CD4-positive, alpha-beta T cell treated with Interleukin-6 at 100 ng/mL for 8 hours (primary cell): ENCODE measurements at places on chromosomes 3 and 15.
A peak's percentile ranks its signal among the peaks of the same experiment; 100 is the strongest.

- DNase-seq = no peak
Measured at GRCh38 chr15:92947071-92947730, 47.1 kb downstream of the CHD2 start.

GRCh38 chr3:156551746-156552145, 3.2 kb downstream of the SSR3 start:
- DNase-seq = no peak

- DNase-seq = no peak
Measured at GRCh38 chr3:196916221-196916620, 26.1 kb downstream of the NCBP2 start.

DNA sequence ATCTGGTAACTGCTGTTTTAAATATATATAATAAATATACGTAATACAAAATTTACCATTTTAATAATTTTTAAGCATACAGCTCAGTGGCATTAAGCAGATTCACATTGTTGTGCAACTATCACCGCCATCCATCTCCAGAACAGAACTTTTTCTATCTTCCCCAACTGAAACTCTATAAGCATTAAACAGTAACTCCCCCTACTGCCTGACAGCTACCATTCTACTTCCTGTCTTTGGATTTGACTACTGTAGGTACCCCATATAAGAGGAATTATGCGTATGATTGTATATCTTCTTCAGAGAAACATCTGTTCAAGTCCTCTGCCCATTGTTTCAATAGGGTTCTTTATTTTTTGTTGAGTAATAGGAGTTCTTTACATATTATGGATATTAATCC, 36.8 kb downstream of the EID1 start:
- no peak for DNase-seq

GRCh38 chr3:15321349-15321748, 11.0 kb downstream of the SH3BP5 start:
- no peak for DNase-seq

- no peak for DNase-seq
Measured at GRCh38 chr3:24168977-24169376, 223.9 kb downstream of the NR1D2 start.

GRCh38 chr3:190209533-190209932, 88.8 kb upstream of the P3H2 start:
- DNase-seq = no peak

DNA sequence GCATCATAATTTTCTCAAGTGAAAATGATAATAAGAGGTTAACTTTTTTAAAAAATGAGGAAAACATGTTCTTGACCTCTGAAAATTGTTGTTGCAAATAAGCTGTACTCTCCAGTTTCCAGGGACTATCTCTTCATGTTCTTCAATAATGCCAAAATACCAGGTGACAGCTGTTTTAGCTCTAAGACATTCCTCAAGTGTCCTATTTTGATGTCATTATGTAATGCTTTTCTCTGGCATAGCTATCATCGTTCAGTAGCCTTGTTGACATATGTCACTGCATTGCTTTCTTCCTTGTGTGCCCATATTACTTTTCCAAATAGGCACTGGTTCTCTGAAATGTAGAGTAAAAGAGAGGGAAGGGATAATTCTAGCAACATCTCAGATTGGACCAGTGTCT, 5.7 kb upstream of the FILIP1L start:
- no peak for DNase-seq

DNA sequence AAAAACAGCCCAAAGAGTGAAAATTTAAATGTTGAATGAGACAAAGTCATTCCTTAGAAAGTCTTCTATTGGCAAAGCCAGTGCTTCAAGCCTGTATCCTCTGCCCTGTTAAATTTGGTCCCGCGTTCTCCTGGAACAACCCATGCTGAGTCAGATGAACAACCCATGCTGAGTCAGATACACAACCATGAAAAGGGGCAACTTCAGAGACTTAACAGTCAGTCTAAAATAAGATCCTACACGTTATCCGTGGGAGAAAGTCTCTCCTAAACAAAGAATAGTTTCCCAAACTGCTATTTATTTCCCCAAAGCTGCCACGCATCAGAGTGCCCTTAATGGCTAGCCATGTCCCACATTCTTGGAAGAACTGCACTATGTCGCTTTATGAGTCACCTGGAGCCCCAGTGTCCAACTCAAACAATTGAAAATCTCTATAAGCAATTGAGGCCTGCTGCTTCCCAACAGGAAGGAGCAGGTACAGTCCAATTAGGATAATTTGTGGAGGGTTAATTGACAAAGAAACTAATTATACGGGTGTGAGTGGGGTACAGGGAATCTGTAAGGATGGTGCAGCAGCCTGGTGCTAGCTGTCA, 66.1 kb downstream of the WHAMM start:
- DNase-seq = no peak

DNA sequence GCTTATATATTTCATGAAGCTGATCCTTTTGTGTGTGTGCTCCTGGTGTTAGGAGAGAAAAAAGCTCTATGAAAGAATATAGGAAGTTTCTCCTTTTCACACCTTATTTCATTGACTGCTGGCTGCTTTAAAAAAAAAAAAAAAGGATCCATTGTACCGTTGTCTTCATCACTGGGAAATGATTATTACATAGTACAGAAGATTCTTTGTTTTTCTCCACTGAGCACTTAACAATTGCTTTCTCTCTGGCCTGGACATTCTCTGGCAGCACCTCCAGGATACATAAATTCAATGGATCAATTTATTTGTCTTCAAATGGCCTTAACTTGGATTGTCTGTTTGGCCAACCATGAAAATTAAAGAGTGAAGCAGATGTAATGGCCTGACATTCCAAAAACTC, 37.2 kb downstream of the DPH3 start:
- no peak for DNase-seq

- DNase-seq = no peak
Measured at GRCh38 chr3:12724794-12725193, 34.3 kb downstream of the TMEM40 start.

DNA sequence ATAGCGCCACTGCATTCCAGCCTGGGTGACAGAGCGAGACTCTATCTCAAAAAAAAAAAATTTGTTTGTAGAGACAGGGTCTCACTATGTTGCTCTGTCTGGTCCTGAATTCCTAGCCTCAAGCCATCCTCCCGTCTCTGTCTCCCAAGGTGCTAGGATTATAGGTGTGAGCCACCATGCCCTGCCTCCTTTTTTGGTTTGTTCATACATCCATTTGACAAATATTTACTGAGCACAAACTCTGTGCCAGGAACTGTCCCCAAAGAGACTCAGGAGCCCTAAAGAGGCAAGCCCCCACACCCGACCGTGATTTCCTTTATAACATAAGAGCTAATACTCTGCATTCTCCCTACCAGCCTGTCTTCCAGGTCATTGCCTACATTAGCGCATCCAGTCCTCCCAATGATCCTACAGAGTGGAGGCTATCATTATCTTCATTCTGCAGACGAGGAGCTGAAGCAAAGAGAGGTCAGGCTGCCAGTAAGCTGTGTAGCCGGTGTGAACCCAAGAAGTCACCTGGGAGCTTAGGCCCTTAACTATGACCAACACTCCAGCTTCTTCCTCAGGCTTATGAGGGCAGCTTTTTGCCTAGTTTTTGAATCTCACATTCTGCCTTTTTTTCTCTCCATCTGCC, 6.3 kb upstream of the PXK start:
- DNase-seq = no peak

DNA sequence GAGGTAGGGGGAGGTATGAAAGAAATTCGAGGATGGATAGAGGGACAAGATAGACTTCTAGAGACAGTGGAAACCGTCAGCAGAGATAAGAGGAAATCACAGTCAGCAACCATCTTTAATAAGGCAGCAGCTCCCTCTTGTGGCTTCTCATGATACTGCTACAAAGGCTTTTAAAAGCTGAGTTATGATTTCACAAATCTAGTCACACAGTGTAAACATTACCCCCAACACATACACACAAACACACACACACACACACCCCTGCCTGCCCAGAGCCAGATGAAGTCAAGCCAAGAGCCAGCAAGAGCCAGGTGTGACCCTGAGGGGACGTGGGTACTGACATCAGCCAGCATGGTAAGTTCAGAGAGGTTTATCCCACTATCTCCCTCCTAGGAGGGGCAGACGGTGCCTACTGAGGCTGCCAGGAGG, 18.9 kb upstream of the TGM5 start:
- peak; percentile 47 for DNase-seq

GRCh38 chr3:179653096-179653797, 407 bp downstream of the USP13 start:
- DNase-seq = peak; percentile 58

DNA sequence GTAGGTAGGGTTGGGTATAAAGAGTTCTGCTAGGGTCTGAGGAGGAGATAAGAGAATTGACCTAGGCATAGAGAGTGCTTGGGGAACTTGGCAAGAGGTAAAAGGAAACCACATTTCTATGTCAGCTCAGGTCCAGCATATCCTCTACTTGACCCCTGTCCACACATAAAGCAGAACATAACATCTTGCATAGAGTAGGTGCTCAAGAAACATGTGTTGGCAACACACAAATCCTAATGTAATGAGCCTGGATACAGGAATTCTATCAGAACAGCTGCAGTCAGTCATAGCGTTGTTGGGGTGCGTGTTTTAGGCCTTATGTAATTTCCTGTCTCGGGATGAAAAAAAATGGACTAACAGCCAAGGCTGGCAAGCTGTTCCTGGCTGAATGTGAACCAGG, 35.0 kb upstream of the PLCL2 start:
- DNase-seq = no peak

DNA sequence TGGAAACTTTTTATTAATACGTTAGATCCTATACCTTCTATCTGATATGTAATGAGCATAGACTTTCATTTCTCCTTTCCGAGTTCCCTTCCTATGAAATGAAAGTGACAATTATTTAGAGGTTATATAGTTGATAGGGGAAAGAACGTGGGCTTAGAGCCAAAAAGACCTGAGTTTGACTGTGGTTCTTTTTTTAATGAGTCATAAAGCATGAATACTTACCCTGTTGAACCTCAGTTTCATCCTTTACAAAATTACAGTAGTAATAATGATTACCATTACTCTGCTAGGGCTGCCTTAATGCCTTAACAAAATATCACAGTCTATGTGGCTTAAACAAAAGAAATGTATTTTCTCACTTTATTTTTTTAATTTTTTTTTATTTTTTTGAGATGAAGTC, 75.9 kb downstream of the AGBL1 start:
- no peak for DNase-seq

DNA sequence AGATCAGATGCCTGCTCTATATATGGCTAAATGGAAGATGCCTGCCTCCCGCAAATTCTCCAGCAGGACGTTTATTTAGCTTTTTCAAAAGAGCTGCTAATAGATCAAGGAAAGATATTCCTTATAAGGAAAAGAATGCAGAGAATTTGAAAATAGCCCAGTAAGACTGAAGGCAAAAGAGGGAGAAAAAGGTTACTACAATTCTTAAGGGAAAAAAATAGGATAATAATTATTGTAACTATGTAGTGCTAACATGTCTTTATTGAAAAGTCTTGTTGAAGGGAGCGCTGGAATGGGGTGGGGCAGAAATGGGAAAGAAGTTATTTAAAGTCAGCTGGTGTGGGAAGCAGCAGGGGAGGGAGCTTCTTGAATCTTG, 2.9 kb downstream of the TPM1 start:
- no peak for DNase-seq

GRCh38 chr3:136546720-136547119, 205.5 kb downstream of the STAG1 start:
- DNase-seq = no peak

DNA sequence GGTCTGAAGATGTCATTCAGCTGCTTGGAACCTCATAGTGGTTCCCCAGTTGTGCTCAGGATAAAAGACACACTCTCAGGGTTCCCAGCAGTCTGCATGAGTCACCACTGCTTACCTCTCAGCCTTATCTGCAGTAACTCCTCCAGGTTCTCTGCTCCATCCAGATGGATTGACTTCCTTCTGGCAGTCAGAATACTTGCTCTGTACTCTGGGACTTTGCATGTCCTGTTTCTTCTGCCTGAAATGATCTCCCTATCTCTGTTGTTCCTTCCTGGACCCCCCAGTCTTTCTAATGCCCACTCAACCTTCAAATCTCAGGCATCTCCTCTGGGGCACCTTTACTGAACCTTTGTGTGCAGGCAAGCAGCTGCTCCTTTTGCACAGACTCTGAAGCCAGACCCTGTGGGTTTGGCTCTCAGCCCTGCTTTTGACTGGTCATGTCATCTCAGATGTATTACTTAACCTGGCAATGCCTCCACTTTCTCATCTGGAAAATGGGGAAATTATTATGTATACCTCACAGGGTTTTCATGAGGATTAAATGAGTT, 38.4 kb downstream of the ITPR1 start:
- no peak for DNase-seq

DNA sequence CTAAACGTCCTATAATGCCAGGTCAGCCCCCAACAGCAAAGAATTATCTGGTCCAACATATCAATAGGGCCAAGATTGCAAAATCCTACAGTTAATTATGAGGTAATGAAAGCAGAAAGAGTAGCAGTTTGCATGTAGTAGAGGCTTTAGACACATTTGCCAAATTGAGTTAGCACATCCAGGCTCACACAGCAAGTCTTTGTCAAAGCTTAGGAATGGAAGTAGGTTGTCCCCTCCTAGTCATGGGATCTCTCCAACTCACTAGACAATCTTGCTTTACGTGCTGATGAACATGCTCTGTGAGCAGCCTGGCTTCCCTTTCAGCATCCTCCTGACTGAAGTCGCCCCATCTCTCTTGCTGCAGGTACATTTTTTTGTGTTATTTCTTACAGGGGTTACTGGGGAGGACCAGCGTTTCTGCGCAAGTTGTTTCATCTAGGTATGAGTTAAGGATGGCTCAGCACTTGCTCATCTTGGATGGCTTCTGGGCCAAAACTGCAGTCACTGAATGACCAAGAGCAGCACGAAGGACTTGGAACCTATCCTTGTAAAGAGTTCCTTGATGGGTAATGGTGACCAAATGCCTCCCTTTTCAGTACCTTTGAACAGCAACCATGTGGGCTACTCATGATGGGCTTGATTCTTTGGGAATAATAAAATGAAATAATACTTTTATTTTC, 55.9 kb downstream of the SQOR start:
- DNase-seq = no peak

DNA sequence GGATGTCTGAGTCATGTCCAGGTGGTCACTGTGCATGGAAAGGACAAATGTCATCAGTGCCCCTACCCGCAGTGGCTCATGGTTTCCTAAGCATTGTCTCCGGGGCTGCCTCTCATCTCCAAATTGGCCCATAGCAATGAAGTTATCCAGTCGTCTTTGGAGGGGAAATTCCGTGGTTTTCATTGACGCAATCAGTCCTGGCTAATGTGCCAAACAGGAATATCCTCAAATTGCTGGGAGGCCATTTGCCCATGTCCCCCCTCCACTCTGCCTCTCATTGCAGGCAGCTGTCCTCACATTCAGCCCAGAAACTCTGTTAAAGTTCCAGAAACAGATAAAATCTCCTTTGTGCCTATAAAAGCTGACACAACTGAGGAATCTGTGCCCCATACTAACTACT, 81.6 kb downstream of the MCTP2 start:
- no peak for DNase-seq

DNA sequence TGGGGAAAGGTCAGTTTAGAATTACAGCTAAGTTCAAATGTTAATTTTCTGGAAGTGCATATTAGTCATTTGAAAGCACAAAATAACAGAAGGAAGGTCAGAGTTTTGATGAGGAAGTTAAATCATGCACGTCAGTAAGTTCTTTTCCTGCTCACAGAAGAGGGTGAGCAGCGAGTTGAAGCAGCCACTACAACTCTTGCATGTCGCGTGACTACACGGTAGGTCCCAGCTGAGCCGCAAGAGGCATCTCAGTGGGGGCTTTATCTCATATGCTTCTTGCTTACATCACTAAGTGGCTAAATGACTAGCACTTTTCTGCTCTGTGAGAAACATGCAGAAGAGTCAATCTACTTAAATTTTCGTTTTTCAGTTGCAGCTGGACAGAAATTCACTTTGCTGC, 21.3 kb upstream of the SEC62 start:
- peak; percentile 9 for DNase-seq

- no peak for DNase-seq
Measured at GRCh38 chr3:142846779-142847577, 41.9 kb downstream of the PCOLCE2 start.
